CD4-positive, alpha-beta T cell treated with Interleukin-2 at 100 ng/mL for 4 hours (primary cell): ENCODE measurements at places on chromosomes 11 and 22.

DNA sequence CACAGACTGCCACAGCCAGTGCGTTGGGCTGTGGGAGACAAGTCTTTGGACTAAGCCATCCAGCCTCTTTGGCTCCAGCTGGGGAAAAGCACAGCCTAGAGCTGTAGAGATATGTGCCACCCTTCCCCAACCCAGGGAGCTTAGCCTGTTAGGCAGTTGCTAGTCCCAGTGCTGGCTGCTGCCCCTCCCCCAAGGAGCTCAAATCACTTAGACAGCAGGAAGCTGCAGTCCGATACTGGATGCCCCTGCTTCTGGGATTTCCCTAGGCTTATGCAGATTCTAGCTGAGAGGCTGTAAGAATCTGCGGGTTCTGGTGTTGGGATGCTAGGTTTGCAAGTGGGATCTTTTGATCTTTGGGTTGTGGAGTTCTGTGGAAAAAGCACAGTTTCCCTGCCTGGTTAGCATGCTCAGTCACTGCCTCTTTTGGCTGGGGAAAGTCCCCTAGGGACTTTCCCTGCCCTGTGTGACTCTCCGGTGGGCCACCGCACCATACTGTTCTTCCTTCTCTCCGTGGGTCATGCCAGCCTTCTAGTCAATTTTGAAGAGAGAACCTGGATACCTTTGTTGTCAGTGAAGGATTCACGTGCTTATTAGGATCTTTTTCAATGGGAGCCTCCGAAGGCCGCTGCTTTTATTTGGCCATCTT is 792.0 kb downstream of the KCNA4 start:
- no peak for DNase-seq

DNA sequence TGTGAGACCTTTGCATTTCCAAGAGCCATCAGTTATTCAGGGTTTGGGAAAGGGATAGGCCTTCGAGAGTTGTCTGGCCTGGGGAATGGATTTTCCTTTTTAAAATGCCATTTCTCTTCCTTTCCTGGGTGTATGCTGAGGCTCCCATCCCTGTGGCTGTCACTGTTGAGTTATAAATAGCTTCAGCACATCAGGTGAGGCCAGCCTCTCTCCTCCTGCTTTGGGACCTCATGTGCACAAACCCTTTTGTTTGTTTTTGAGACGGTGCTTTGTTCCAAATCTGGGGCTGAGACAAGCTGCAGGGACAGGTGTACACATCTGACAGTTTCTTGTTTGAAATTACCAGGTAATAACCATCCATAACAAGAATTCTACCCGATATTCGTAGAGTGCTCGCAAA is 1.3 kb downstream of the TEF start:
- DNase-seq = no peak

GRCh38 chr11:88306785-88307184 is 30.8 kb downstream of the CTSC start:
- no peak for DNase-seq

- DNase-seq = no peak
Observed at GRCh38 chr11:10861799-10862198, 3.9 kb upstream of the ZBED5 start.

DNA sequence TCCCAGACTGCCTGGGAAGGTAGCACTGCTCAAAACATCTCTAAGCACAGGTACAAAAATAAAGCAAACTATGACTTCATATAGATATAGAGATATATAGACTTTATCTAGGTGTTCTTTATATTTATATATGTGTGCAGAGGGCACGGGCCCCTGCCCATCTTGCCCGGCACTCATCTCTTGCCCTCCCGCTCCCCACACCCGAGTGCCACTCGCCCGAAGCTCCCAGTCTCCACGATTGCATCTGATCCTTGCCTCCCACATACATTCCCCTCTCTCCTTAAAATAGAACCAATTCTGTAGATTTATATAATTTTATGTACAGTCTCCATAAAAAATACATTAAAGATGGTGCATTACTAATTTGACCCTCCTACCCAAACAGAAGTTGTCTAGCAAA is 55.5 kb downstream of the IGSF9B start:
- no peak for DNase-seq

- no peak for DNase-seq
Observed at GRCh38 chr11:19980957-19981669, 179.2 kb downstream of the DBX1 start.

DNA sequence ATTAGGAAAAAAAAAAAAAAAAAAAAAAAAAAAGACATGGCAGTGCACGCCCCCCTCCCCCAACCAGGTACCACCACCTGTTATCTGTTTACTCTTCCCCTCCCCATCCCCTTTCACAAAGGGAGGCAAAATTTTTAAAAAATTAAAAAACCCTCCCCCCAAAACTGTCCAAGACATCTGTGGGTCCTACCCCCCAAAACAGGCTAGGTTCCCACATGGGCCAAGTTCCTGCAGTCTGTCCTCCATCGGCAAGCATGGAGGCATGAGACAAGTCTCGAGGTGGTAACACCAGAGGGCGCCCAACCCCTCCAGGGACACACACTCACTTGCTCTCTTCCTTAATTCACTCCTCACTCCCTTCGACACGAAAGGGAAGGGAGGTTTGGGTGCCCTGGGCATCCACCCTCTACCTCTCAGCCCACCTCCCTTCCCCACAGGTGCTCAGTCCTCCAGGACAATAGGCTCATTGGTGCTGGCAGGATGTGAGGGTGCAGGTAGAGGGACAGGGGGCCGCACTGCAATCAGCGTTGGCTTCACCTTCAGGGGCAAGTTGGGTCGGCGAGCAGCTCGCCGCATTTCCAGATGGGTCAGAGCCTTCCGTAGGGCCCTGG is 2.2 kb upstream of the TUT1 start:
- peak; percentile 81 for DNase-seq

GRCh38 chr22:32482708-32483107 is 8.1 kb downstream of the FBXO7 start:
- DNase-seq = peak; percentile 14
